ENCODE measurements at places on chromosomes 1 and 21.

DNA sequence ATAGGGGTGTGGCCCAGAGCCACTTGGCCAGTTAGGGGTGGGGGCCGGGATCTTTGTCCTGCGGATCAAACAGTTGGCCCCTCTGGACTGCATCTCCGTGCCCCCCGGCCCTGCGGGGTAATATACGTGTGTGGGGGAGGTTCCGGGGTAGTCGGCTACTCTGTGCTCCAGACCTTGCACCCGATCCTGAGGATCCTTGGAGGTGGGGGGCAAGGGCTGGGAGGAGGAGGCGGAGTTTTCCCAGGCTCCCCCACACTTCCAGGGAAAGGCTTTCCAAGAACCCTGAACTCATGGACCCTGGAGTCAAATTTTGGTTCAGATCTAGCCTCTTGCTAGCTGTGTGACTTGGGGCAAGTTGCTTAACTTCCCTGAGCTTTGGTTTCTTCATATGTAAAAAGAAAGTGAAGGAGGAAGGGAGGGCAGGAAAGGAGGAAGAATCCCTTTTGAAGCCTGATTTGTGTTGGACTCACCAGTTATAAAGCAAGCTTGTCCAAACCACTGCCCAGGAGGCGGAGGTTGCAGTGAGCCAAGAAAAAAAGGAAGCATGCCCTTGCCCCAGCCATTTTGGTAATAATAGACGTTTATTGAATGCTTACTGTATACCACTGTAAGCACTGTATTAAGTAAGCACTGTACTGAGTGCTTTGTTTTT is 686 bp downstream of the MIIP start:
- DNase-seq, result no peak

- DNase-seq, result no peak
Observed at GRCh38 chr1:112934577-112934976, 21.4 kb downstream of the SLC16A1 start.

- no peak for DNase-seq
Observed at GRCh38 chr1:180116964-180117763, 37.5 kb upstream of the QSOX1 start.

GRCh38 chr1:211635597-211636205 is 39.7 kb downstream of the NEK2 start:
- no peak for DNase-seq

DNA sequence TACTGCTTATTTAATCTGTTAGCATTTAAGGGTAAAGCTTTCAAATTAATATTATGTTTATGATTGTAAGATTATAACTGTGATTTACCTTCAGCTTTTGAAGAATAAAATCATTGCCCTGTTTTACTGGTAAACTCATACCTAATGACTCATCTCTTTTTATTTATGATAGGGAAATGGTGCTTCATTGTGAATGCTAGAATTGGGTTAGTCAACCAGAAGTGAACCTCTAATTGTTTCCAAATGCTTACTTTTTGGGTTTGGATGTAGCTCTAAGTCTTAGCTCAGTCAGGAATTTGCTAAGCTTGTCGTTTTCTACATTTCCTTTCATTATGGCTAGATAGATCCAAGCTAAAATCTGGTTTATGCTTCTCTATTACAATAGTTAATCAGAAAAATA is 59.4 kb downstream of the SLC30A7 start:
- no peak for DNase-seq

GRCh38 chr1:244303610-244303969 is 148.1 kb downstream of the ADSS2 start:
- DNase-seq, result no peak

DNA sequence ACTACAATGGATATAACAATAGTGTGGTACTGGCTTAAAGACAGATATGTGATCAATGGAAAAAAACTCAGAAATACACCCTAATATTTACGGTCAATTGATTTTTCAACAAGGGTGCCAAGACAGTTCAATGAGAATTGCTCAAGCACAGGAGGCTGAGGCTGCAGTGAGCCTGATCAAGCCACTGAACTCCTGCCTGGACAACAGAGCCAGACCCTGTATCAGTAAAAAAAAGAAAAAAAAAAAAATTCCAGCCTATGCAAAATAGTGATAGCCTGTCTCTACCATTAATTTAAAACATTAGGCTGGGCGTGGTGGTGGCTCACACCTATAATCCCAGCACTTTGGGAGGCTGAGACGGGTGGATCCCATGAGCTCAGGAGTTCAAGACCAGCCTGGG is 70.0 kb downstream of the SLC27A3 start:
- DNase-seq, result no peak

DNA sequence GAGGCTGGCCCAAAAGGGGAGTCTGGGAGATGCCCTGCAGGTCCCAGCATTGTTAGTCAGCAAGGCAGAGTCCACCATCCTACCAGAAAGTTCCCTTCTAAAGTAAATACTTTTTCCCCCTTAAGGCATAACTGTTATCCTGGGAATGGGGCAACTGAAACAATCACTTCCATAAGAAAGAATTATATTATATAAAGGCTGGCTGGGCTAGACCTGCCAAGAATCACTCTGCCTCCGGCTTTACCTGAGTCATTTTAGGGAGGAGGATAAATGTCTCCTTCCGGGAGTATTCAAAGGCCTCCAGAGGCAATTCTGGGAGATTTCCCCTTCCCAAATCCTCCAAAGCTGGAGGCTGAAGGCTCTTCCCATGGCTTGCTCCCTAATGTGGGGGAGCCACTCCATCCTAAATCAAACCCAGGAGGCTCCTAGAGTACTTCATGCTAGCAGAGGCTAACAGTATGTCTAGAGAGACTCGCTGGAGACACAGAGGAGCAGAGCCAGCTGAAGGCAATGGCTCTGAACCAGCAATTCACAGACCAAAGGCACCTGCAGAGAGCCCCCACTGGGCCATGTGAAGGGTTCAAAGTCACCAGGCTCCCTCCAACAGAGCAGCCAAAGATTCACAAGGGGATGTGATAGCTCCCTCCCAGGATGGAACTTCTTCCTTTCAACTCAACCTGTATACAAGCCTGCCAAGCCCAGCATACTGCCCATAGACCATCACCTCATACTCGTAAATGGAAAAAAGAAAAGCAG is 116.0 kb downstream of the ASTN1 start:
- no peak for DNase-seq

DNA sequence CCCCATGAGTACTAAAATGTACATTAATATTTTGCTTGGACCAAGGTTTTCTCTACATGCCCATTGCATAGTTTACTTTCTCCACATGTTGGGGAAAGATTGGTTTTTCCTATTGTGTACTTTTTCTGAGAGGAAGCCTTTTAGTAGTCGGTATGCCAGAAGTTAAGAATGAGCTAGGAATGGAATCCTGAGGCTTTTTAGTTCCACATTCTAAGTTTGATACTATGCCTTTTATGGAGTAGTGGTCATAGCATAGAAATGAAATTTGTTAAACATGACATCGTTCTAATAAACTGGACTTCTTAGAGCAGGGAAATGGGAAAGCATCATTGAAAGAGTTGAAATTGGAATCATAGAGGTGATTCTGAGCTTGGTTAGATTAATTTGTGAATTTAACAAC is 64.3 kb downstream of the BCL9 start:
- no peak for DNase-seq

DNA sequence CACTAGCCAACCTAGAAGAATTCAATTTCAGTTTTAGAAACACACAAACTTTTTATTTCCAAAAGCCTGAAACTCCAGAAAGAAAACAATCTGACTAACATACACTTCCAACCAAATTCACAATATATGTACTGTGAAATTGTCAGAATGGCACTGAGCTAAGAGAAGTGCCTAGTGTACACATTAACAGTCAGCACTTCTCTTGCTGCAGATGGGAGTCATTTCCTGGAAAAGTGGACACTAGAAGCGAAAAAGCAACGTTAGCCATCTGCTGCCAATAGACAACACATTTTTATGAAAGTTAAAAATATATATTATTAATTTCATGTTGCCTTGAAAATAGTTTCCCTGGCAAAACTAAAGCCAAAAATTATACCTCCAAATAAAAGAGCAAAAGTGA is 66.1 kb downstream of the EPS15 start:
- no peak for DNase-seq

DNA sequence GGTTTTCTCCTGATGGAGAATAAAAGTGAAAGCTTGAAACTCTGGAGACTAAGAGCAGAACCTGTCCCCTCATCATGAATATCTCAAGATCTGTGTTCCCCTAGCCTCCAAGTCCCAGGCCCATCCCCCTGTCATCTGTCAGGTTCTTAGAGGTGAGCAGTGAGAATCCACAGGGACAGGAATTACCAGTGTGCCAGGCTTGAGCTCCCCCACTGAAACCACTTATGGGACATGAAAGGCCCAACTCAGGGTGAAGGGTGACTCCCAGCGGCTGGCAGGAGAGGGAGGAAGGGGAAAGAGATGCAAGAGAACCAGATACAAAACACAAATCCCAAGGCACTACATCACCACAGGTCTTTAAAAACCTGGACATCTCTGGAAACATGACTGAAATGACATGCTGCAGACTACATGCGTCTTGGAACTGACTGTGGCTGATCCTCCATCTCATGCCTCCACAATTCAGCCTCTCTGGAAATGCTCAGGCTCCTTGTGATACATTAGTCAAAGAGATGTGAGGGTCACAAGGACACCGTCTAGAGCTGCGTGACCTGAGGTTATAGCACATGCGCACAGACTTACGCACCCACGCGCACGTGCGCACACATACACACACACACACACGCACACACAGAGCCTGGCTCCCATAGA is 6.8 kb upstream of the LY9 start:
- DNase-seq, result no peak

All from cerebellar nuclear complex (tissue), 1 donor.